Choroid plexus epithelial cell (primary cell): ENCODE measurements at places on chromosomes 1 and 21.

- DNase-seq = no peak
Observed at GRCh38 chr1:168615965-168616364, 39.6 kb downstream of the XCL1 start.

DNA sequence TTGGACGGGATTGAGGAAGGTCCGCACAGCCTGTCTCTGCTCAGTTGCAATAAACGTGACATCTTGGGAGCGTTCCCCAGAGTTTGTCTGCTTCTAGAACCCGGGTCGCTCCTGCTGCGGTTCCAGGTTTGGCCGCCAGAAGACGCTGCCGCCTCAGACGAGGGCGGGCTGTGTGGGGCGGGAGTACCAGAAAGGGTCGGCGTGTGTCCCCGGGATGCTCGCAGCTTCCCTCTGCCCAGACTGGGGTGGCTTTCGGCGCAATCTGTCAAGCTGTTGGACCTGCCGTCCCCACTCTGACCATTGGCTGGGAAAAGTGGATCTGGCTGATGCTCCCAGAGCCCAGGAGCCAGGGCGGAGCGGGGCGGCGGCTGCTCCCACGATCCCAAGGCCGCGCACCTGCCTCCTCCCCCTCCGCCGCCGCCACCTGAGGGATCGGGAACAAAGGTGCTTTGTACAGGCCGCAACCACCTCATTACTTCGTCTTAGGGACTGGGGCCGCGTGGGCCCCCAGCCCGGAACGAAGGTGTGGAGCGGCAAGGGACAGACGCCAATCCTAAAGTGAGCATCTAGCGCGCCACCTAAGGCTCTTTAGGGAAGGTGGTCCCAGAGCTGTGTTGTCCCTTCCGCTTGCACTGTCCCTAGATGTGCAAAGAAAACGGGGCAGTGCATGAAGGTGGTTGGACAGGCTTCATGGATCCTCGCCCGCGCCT, 683 bp upstream of the EFNA4 start:
- peak; percentile 65 for DNase-seq

DNA sequence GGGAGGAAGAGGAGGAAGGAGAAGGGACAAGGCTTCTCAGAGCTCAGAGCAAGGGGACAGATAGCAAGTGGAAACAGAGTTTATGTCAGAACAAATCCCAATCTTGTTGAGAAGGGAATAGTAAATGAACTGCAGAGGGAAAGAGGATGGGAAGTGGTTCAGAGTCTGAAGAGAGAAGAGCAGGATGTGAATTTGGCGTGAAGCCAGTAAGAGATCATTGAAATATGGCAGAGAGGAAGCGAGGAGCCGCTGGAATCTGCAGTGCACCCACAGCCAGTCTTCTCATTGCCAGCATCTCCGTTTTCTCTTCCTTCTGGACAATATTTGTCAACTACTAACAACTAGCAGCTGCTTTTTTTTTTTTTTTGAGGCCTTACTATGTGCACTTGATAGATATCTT, 19.1 kb downstream of the OLFML3 start:
- DNase-seq = peak; percentile 61

GRCh38 chr1:98121646-98122045, 200.8 kb upstream of the DPYD start:
- peak; percentile 28 for DNase-seq

DNA sequence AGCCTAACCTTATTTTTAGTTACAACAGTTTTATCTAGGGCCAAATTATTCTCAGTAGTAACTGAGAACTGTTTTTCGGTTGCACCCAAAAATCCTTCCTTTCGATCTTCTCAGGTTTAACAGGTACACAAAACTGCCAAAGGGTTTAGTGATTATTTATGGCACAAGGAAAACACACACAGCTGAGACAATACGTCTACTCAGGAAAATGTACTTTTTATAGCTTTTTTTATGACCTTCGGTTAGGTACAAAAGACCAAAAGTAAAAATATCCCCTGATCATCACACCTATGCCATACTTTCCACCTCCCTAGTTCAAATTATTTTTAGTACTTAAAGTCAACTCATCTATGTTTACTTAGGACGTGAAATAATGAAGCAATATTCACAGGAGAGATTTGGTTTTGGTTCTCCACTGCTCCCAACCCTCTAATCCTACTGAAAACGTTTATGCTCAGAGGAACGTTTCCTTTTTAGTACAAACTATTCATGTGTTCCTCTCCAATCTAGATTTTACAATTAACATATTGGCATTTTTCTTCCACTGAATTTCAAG, 48.7 kb downstream of the TTLL7 start:
- DNase-seq = no peak

DNA sequence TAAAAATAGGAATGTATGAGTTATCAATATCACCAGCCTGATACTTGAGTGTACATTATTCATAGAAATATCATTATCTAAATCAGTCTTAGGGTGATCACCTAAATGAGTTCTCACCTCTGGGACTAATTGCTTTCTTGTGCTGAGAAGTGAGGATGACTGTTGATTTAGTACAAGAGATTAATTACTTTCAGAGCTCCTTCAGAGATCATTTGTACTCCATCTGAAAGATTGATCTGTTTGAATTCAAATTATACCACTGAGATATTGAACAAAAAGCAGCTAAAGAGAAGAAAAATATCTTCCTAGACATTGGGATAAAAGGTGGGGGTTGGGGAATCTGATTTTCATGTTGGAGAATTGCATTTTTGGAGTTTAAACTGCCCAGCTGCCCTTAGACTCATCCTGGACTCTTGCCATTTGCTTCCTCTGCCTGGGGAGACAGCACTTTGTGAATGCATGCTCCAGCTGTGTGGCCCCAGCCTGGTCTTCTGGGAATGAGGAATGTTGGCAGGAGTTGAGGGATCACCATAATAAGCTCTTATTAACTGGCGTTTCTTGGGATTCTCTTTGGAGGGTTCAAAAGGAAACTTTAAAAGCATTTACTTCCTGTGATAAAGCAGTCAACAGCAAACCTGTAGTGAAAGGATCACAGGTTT, 19.7 kb upstream of the PGBD2 start:
- DNase-seq = peak; percentile 32

- no peak for DNase-seq
Observed at GRCh38 chr1:112603012-112603411, 15.9 kb downstream of the ST7L start.
